HCT116 (cell line): ENCODE measurements at places on chromosomes 1 and 21.
A peak's percentile ranks its signal among the peaks of the same experiment; 100 is the strongest.

GRCh38 chr1:212622906-212623305, 14.3 kb downstream of the ATF3 start:
- no peak for DNase-seq

- DNase-seq = no peak
Observed at GRCh38 chr1:239803781-239804180, 287.9 kb upstream of the FMN2 start.

DNA sequence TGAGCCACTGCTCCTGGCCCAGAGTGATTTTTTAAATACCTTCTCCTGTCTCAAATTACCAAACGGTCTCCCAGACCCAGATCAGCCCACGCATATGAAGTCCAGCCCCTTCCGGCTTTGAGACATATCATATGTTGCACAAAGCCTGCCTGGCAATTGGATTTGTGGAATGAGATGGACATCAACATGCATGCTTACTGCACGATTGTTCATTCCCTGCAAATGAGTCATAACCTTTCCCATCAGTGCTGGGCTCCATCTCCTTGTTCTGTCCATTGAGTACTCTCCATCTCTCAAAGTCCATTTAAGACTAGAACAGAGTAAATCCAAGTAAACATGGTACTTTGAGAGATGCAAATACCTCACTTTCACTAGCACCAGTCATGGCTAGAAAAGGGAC, 612.2 kb upstream of the USP24 start:
- no peak for DNase-seq

DNA sequence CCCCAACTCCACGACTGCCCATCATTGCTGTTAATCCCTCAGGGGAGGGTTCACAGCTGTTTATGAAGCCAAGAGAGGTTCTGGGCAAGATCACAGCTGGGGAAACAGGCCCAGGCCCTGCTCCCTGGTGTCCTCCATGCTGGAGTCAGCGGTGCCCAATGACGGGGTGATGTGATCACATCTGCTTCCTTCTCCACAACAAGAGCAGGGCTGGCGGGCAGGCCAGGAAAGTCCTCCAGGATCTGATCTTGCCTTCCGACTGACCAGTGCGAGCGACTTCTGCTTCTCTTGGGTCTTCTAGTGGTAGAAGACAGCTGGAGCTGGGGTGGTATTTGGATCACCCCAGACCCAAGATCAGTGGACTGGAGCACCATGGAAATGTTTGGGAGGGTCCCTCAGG, 951 bp upstream of the LINGO4 start:
- DNase-seq = no peak

DNA sequence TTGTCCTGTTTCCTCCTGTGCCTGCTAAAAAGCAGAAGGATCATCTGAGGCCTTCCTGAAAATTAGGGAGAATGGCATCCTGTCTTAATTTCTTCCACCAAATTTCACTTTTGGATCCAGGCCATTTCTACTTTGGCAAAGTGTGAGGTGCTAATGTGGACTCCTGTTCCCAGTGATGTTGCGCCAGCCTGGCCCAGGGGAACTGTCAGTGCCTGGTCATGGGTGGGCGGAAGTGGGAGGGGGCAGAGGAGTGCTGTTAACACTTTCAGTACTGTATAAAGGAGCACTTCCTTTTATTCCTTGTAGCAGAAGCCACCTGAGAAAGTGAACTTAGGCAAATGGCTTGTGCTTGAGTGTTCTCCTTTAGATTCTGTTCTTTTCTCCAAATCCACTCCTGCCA, 19.9 kb downstream of the ELAPOR1 start:
- no peak for DNase-seq

DNA sequence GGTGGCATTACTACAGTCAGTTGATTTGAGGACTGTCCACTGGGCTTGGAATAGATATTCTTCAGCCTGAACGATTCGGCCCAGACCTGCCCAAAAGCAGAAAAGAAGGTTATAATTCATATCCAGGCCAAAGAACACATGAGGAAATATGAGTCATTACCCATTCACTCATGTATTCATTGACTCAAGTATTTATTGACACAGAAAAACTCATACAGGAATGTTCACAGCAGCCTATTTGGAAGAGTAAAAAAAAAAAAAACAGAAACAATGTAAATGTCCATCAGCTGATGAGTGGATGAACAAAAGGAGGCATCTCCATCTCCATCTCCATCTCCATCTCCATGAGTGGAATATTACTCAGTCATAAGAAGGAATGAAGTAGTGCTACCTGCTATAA, 15.9 kb downstream of the ZMYND12 start:
- no peak for DNase-seq

GRCh38 chr1:10149231-10149630, 61.1 kb upstream of the KIF1B start:
- no peak for DNase-seq

DNA sequence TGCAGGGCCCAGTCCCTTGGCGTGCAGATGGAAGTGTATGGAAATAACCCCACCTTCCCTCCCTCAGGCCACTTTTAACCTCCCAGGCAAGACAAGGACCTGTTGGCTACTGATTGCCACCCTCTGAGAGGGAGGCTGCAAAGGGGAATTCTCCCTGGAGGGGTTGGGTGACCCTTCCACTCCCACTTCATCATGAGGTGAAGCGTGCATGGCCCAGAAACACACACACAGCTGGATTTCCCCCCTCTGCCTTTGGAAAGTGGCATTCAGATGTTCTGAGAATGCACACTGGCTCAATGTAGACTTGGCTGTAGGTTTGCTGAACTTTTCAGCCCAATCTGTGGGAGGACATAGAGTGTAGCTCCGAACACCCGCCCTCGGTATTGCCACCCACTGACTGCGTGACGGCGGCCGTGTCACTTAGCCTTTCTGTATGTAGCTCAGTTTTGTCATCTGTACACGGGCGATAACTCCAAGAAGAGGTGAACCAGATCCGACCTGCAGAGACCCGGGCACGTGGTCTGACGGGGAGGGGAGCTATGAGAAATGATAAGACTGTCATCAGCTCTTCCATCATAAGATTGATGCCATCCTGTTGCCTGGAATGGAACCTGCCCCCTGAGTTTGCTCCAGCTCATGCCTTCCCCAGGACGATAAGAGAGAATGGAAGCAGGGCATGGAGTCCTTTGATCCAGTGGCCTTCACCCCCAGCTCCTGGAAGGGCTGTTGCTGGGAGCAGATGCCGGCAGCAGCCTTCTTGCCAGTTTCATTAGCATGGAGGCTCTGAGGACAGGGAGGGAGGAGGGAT, 19.3 kb downstream of the MIIP start:
- DNase-seq = no peak

GRCh38 chr1:17304151-17304825, 3.7 kb upstream of the PADI4 start:
- no peak for DNase-seq

DNA sequence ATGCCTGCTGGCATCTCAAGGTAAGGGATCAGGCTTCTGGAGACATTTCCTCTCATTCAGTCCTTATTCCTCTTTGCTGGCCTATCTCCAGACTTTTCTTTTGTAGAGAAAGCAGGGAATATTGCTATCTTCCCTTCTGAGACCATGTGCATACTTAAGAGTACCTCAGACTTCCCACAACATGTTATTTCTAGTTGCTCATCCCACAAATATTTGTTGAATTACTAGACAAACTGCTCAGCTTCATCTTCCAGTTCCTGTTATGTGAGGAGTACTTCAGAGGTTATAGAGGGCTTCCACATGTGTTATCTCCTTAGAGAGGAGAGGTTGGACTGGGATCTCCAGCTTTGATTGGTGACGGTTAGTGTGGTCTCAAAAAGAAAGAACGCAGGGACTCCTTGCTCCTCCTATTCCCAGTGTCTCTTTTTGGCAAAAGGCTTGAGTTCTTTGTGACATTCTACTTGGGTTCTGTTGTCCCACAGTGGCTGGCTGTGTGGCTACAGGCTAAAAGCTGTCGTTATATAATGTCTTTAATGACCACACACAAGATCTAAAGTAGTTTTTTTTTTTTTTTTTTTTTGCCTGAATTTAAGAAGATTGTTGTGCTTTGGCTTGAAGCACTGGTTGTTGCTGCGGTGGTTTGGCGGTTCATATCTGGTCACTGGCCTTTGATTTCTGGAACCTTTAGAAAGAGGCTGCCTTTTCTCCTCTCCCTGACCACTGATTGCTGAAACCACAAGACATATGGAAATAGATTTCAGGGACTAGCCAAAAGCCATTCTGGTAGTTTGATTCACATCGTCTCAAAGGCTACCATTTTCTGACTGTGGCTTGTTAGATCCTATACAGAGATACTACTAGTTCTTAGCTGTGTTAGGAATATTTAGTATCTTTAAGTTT, 78.7 kb downstream of the FGGY start:
- no peak for DNase-seq

DNA sequence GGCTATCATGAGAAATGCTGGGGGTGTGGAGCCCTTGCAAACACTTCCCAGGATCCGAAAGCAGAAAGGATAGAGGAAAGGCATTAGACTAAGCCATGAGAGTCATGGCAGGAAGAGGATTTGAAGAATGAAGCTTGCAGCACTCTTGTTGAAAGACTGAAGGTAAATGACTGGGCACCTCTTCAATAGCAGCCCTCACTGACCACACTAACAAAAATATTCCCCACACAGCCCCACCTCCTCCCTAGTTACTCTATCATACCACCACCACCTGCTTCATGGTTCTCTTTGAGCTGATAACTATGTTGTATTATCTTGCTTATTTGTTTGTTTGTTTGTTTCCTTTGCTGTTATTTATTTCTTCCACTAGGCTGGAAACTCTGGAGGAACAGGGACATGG, 13.2 kb upstream of the ATP1A1 start:
- no peak for DNase-seq

- no peak for DNase-seq
Observed at GRCh38 chr1:160739098-160739511, at the start of gene SLAMF7. Gene SLAMF7 (plus strand): TSS chr1:160739247. CDS start chr1:160739302, 55 bp downstream.

- peak; percentile 38 for DNase-seq
Observed at GRCh38 chr1:35573198-35574124, at the start of gene TFAP2E. Gene TFAP2E (plus strand): TSS chr1:35573314. CDS start chr1:35573578, 264 bp downstream.

- no peak for DNase-seq
Observed at GRCh38 chr1:181630838-181631237, 147.5 kb downstream of the CACNA1E start.

DNA sequence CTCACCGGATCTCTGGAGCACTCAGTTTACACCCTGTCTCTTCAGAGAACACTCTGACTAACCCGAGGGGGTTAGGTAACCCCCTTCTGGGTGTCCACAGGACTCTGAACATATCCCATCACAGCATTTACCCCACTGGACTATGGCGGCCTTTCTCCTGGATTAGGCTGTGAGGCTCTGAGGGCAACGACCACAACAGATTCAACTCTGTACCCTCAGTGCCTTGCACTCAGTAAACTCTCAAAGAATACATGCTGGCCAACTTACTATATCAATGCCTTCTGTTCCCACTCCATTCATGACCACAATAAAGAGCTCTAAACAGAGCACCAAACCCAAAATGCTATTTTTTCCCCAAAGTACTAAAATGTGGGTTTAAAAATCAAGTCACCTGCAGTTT, 5.4 kb downstream of the MECR start:
- no peak for DNase-seq

GRCh38 chr1:203273869-203274602, 31.3 kb upstream of the BTG2 start:
- no peak for DNase-seq

DNA sequence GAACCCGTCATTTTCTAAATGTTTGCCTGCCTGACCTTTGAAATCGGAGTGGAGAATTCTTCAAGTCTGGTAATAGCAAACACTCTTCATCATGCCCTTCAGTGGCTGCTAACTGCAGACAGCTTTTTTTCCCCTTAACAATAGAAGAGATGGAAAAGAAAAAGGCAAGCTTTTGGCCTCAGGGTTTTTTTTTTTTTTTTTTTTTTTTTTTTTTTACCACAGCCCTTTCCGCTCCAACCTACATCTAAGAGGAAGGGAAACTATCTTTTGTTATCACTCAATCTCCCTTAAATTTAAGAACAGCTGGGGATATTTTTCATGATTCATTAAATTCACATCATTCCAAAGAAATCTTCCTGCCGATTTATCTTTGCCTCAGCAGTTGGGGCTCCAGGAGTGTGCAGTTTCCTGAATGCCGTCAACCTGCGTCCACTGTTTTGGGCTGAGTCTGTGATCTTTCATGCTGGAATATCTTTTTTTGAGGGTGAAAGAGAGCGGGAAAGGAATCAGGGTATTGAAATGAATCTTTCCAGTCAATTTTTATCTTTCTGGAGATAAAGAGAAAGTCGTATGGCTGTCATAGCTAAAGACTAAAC, 144.5 kb upstream of the SMYD2 start:
- DNase-seq = no peak

GRCh38 chr1:95916616-95917015, 682.6 kb downstream of the RWDD3 start:
- DNase-seq = no peak

- DNase-seq = no peak
Observed at GRCh38 chr1:18005238-18005637, 102.4 kb upstream of the IGSF21 start.

DNA sequence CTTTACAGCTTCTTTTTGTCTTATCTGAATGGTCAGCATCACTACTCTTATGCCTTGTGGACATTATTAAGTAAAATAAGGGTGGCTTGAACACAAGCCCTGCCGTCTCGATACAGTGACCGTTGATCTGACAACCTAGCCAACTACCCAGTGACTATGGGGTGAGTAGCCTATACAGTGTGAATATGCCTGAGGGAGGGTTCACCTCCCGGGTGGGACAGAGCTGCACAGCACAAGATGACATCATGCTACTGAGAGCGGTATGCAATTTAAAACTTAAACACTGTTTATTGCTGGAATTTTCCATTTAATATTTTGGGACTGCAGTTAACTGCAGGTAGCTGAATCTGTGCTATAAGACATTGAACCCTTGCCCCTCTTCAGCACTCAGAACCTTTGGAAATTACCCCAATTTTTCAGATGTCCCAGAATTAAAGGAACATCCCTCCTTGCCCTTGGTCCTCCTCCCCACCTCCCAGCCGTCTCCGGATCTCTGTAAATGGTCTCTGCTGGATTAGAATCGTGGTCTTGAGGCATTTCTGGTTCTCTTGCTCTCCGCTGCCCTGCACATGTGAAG, 618.5 kb downstream of the PTPRU start:
- no peak for DNase-seq

- DNase-seq = peak; percentile 59
Observed at GRCh38 chr1:218459878-218460711, 115.0 kb downstream of the TGFB2 start.

DNA sequence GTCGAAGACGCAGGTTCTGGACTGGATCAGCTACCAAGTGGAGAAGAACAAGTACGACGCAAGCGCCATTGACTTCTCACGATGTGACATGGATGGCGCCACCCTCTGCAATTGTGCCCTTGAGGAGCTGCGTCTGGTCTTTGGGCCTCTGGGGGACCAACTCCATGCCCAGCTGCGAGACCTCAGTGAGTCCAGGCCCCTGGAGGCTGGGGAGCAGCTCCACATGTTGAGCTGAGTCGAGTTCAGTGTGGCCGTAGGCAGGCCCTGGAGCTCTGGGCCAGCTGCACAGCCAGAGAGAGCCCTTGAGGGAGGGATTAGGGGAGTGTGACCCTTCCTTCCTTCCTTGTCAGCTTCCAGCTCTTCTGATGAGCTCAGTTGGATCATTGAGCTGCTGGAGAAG, 1.6 kb downstream of the ELF3 start:
- DNase-seq = no peak

DNA sequence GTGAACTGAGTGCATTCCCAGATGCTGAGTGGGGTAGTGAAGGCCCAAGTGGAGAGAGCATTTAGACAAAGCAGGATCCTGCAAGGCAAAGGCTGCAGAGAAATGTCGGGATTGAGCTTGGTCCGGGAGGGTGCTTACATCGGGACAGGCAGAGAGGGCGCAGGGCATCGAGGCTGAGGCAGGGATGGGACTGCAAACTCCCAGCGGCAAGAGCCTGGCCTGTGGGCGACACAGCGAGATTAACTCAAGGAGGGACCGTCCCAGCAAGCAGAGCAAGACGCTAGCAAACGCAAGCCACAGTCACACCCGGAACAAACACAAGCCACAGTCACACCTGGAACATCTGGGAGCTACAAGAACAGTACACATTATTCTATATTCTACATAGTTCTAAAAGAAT, 537.5 kb downstream of the KIF26B start:
- no peak for DNase-seq
